Activated gamma-delta T cell treated with anti-CD3 and anti-CD28 coated beads, Interleukin-2, amount 50 U/mL, for 16 hours (primary cell): ENCODE measurements at places on chromosomes 3 and 15.

DNA sequence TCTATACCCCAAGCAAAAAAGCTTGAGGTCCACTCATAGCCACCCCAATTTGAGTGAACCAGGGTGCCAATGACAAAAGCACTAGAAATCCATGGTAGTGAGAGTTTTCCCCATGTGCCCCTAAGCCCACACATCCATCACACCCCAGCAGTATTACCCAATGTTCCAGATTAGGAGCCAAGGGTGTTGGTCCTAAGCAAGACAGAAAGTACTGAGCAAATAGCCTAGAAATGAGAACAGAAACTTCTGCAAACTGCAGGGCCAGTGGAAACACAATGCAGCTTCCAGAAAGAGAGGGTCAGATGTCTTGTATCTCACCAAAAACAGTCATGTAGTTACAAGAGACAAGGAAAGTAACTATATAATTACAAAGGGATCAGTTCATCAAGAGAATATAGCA, 10.9 kb upstream of the OXTR start:
- no peak for DNase-seq

DNA sequence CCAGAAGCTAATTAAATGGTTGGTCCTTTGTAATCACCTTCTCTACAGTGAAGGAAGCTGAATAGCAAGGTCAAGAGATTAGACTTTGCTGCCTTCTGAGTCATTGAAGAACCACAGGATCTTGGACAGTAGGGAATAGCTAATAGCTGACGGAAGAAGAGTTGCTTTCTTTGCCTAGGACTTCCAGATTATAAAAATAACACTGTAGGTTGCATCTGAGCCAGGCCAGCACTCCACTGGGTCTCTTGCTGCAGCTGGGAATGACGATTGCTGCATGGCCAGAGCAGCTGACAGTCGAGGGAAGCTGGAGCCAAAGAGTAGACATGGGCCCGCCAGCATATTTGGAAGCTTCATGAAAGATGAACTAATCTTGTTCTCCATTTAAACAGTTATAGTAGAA, 81.5 kb upstream of the KCNMB2 start:
- DNase-seq = no peak

- no peak for DNase-seq
Observed at GRCh38 chr15:101376615-101377395, 81.8 kb upstream of the SNRPA1 start.

DNA sequence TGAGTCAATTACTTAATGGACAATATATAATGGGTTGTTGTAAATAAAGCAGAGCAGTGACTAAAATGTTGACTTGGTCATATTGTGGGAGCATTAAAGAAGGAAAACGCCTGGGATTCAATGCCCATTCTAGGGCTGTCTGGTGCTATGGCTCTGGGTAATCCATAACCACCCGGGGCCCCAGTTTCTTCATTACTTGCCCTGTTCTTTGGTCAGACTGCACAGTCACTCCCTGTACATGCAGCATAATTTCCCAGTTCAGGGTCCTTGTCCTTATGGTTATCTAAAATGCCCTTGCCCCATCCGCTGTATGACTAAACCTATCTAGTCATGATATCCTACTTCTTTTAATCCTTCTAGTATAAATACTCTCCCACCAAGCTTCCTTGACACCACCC, 27.5 kb upstream of the DENND4A start:
- DNase-seq = no peak

GRCh38 chr3:182909318-182910040, 70.9 kb downstream of the DCUN1D1 start:
- DNase-seq = no peak

DNA sequence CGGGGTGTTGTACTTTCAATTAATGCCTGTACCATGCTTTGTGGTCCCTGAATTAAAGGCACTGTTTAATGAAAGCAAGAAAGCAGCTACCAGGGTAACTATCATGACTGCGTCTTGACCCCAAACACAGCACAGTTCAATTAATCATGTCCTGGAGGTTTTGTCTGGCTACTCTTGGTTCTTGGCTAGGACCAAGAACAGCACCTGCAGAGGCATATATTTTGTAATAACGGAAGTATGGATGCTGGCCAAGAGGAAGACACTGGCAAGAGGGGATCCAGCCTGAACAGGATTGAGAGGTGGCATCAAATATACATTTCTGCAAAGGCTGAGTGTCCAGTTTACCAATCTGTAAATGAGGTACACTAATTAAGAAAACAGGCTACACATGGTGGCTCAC, 119.9 kb downstream of the FOXP1 start:
- DNase-seq = no peak

DNA sequence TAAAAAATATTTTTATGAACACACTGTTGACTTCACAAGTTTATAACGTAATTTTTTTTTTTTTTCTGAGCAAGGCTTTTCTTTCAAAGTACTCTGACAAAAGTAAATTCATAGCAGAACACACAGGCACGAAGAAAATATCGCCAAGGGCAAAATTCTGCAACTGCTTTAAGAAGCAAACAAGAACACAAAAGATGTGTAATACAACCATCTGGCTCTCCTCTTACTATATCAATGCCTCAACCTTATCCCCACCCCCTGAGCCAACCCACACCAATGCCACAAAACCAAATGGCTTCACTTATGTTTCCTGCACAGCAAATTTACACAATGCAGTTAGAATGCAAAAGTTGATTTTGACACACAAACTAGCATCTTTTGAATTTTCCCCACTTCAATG, 274.2 kb downstream of the FOXP1 start:
- DNase-seq = no peak

- DNase-seq = no peak
Observed at GRCh38 chr3:101833446-101833974, 15.8 kb upstream of the NFKBIZ start.

DNA sequence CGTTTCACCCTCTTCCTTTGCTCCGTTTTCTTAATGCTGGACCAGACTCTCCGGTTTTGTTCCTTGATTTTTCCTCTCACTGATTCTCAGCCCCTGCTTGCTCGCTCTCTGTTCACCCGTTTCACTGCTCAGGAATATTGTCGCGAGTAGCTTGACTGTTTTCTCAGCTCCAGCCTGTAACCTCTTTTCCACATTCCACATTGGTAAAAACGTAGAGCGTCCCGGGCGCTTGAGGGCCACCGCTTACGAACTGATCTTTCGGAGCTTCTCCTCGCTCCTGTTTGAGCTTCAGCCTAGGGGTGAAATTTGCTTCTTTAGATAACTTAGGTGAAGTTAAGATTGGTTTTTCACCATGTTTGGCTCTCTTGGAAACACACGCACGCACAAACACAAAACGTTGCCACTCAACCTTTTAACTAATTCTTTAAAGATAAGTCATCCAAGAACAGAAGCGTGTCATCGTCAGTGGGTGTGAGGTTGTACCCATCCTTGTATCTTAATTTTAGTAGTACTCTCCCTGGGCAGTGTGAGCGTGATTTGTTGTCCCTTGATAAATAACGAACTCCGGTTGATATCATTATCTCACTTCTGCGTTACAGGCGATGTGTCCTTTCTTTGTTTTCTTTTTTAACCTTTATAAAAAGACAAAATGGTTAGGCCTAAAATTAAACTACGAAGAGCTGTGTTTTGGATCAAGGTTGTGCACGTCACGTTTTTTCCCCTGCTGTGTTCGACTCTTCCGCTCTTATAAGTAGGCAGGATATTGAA, 1.0 kb downstream of the PAK2 start:
- no peak for DNase-seq

- no peak for DNase-seq
Observed at GRCh38 chr3:74409066-74409465, 205.4 kb downstream of the CNTN3 start.

- DNase-seq = no peak
Observed at GRCh38 chr15:88042047-88042446, 214.5 kb downstream of the NTRK3 start.

- DNase-seq = no peak
Observed at GRCh38 chr3:72353236-72354128, 494.8 kb downstream of the SHQ1 start.

DNA sequence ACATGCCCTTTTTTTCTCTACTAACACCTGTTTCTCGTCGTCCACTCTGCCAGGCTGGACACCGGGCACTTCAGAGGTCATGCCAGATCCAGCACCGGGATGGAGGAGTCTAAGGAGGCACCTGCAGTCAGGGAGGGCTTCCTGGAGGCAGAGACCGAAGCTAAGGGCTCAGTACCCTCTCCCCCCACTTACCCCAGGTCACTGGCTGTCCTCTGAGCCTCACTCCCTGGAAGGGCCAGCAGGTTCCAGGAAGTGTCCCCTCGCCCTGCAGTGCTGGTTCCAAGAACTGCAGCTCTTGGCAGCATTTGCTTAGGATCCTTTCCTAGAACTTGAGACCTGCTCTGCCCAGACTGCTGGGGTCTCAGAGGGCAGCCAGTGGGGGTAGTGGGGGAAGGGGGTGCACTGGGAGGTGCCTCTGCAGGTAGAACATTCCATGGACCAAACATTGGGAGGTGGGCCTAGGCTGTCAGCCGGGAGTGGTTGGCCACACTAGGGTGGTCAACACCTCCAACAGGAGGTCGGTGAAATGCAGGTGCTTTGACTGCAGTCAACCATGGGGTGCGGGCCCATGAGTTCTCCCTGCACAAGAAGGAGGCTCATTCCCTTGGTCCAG, 11.3 kb downstream of the CISH start:
- no peak for DNase-seq

GRCh38 chr15:93110502-93111040, 21.6 kb upstream of the RGMA start:
- no peak for DNase-seq

GRCh38 chr3:61701011-61701410, 139.6 kb downstream of the PTPRG start:
- no peak for DNase-seq

GRCh38 chr15:67839499-67839928, 331 bp downstream of the RNU6-1 start:
- DNase-seq = no peak

GRCh38 chr3:159584421-159584820, 404.2 kb upstream of the IL12A start:
- DNase-seq = no peak

DNA sequence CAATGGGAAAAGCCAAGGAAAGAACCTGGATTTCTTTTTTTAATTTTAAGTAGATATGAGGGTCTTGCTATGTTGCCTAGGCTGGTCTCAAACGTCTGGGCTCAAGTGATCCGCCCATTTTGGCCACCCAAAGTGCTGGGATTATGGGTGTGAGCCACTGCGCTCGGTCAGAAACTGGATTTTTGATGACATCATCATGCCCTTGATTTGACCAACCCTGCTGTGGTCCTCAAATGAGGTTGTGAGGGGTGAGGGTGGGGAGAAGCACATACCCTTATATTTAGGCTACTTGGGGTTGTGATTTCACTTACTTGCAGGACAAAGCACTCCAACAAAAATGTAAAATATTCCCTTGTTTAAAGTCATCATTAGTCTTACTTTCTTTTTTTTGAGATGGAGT, 70.4 kb downstream of the C3orf38 start:
- no peak for DNase-seq

DNA sequence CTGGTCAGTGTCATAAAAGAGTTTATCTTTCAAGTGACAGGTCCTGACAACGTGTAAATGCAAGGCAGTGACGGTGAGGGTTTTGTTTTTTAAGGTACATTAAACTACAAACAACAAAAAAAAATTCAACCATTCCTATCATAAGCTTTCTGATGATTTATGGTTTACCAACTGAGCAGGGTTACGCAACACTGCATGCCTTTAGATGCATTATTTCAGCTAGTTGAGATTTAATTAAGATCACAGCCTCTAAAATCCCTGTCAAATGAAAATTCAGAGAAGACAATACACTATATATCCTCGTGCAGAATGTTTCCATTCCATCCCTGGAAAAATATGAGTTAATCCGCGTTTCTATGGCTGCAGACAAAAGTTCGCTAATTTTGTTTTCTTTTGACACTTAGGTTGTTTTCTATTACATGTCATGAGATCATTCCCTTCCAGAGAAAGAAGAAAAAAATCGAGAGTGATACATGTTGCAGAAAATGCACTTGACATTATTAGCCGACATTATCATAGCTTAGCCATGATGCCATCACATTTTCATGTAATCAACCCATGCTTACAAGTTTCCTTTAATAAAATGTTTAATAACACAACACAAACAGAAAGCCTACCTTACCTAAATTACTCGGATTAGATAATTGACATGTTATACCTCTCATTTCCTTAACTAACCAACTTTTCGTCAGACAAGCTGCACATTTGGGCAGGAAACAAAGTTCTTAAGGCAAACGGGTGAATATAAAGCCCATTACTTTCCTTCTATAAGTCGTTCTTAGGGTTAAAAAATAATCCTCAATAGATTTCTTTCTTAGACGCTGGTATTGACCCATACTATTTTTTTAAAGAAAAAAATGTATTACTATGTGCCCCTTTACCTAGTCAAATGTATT, 521.2 kb downstream of the FOXP1 start:
- DNase-seq = no peak

GRCh38 chr15:69697916-69698315, 245.3 kb downstream of the RPLP1 start:
- no peak for DNase-seq

DNA sequence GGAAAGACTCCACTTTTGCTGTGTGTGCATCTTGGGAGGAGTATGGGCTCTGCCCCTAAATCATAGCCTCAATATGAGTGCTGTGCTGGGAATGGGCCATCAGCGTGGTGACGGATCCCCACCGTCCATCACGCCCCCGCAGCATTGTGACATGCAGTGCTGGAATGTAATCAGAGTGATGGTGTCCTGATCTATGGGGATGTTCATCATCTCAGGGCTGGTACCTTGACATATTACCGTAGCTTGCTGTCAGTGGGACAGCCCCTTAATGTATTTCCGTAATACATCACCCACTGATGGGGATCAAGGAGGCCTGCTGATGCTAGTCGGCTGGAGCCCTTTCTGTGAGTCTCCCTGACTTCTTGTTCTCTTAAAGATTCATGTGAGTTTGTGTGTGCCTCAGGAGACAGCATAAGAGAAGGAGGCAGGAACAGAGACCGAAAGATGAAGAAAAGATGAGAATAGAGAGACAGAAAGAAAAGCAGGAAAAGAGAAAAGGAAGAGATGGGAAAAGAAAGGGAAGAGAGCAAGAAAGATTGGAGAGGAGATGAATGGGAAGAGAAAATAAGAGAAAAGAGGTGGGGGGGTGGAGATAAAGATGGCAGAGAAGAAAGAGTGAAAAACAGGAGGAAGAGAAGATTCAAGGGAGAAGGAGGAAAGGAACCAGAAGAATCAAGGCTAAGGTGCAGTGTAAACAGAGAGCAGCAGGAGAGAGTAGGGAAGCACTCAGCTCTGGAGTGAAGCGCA, 183.7 kb downstream of the RPLP1 start:
- no peak for DNase-seq

DNA sequence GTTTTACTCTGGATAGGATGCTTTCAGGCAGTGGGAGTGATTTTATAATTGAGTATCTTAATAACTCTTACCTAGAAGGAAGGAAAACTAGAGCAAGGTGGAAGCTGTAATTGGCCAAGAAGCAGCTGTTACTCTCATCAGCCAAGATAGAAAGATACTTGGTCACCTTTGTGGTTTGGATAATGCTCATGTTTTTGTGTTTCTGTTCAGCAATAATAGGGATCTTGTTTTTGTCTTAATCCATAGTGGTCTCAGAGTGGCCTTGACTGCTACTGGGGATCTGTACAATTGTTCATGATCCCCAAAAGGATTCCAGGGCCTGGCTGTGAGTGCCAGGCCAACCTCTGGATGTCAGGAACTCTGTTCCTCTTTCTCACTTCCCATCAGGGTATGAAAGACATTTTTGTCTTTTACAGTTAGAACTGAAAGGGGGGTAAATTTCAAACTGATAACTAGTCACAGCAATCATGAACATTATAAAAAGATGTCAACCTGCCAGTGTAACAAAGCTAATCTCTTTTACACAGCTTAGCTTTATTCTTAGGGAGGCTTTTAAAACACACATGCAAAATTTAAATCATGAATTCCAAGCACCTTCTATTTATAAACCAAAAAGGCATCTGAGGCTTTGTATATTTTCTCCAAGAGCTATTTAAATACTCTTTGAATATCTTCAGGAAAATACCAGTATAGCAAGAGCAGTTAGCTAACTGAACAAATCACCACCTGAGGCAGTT, 6.0 kb downstream of the UBL7 start:
- no peak for DNase-seq
